IPS DF 6.9 (cell line): ENCODE measurements at places on chromosomes 6 and 20.

DNA sequence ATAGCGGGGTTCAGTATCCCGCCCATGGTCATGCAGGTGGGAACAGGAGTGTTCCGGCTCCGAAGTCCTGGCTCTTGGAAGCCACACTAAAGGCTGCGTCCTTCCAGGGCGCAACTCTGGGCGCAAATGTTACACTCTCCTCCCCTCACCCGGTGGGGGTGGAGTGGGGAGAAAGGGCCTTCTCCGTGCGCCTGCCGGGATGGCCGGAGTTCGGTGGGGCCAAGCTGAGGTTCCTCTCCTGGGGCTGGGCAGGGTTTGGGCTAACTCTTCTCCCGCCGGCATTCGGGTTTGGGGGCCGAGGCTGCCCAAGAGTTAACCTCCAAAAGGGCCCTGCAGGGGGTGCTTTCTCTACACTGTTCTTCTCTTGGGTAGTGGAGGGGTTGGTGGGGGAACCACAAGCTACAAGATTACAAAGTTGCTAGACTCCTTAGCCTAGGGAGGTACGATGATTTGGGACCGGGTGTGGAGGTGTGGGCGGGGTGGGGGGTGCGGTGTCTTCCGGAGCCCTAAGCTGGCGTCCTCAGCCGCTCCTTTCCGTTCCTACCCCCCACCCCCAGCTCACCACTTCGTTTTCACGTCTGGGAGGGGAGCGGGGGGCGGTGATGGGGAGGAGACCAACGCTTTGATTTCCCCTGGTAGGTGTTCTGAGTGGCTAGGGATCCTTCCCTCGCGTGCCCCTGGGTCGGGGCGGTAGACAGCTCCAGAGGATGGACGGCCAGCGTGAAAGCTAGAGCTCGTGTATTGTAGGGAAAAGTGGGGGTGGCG is 12.3 kb downstream of the NRN1 start:
- DNase-seq, result no peak

DNA sequence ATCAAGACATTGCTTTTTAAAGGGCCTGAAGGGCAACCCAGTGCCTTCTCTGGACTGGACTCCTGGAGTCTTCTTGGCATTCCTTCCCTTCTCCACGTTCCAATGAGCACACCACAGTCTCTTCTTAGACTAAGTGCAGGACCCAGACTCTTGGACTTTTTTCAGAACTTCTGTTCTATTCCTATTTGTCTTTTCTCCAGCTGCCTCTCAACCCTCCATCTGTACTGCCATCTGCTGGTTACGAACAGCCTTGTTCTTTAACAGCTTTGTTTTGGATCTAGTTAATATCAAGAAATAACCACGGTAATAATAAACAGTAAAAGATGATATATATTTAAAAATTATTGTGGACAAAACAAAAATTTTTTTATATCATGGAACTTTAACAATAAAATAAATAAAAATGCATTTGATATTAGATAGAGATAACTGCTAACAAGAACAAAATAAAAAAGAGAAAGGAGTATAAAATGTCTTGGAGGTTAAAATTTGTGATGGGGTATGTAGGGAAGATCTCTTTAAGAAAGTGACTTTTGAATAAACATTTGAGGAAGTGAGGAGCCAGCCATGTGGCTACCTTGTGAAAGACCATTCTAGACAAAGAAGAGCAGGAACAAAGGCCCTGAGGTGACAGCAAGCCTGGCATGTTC is 105.1 kb upstream of the HCRTR2 start:
- DNase-seq, result peak; percentile 31

- DNase-seq, result no peak
Measured at GRCh38 chr6:117605169-117605826, 3.0 kb upstream of the GOPC start.

- no peak for DNase-seq
Measured at GRCh38 chr20:41329435-41330342, 10.9 kb upstream of the LPIN3 start.

DNA sequence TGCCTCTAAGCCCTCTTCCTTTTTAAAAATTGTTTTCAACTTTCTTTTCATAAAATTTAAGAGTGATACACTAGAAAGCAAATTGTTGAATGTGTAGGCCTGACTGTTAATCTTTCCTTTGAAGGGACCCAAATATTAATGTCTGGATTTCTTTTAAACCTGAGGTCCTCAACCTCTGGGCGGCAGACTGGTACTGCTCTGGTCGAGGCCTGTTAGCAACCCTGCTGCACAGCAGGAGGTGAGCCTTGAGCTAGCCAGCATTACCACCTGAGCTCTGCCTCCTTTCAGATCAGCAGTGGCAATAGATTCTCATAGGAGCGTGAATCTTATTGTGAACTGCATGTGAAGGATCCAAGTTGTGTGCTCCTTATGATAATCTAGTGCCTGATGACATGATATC is 191.2 kb downstream of the MANEA start:
- peak; percentile 20 for DNase-seq

GRCh38 chr20:34861386-34862084 is 11.1 kb downstream of the GGT7 start:
- no peak for DNase-seq

- no peak for DNase-seq
Measured at GRCh38 chr20:31857861-31858759, 12.2 kb downstream of the DUSP15 start.

GRCh38 chr20:46058599-46059281 is 29.7 kb downstream of the SLC12A5 start:
- no peak for DNase-seq

- DNase-seq, result no peak
Measured at GRCh38 chr6:79862711-79863110, 84.6 kb downstream of the ELOVL4 start.

DNA sequence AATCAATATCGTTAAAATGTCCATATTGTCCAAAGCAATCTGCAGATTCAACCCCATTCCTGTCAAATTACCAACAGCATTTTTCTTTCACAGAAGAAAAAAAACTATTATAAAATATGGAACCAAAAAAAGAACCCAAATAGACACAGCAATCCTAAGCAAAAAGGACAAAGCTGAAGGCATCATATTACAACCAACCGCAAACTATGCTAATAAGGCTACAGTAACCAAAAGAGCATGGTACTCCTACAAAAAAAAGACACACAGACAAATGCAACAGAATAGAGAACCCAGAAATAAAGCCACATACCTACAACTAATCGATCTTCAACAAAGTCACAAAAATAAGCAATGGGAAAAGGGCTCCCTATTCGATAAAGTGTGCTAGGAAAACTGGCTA is 49.2 kb downstream of the RNGTT start:
- no peak for DNase-seq

DNA sequence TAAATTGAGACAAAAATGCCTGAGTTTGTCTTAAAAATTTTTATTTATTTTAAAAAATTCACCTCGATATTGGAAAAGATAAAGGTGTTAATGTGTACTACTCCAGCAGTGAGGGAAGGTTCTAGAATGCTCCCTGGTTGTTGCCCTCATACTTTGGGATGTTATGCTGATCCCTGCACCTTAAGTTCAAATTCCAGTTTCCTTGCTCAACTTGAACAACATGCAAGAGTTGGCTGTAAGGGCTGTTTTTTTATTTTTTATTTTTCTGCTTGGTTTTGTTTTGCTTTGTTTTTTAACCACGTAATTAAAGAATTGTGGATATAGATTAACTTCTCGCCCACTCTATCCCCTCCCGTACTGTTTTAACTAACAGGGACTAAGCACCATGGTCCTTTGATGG is 158.7 kb upstream of the CITED2 start:
- DNase-seq, result no peak

GRCh38 chr6:158358450-158359077 is 46.3 kb downstream of the TULP4 start:
- no peak for DNase-seq
